ENCODE measurements at places on chromosomes 6 and 20.

DNA sequence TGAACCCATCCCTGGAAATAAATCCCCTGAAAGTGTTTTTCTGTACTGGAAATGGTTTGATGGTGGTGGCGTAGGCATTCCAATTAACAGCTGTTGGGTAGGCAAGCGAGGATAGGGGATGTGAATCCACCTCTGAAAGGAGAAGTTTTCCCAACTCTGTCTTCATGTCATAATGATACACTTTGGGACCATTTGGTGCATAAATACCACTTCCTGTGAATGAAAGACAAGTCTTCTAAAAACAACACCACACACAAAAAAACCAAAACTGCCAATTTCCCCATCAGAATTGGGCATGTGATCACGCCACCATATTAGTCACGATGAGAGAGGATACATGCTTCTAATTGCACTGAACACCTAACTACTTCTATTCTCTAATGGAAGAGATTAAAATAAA is 6.4 kb downstream of the VNN2 start:
- no peak for DNase-seq

DNA sequence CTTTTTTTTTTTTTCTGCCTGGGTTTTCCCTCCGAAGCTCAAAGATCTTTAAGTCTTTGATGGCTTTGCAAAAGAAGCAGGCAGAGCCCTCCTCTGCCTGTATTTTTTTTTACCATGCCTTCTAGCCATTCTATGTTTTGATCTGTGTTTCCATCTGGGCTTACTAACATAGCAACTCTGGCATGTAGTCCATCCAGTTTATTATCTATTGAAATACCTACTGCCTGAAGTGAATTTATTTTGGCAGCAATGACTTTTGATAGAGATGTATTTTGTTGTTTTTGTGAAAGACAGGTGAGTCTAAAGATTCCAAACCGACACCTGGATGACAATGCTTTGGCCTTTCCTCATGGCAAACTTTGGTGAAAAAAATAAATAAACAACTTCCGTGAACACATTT is 1157.7 kb upstream of the MAP3K7 start:
- DNase-seq: no peak

DNA sequence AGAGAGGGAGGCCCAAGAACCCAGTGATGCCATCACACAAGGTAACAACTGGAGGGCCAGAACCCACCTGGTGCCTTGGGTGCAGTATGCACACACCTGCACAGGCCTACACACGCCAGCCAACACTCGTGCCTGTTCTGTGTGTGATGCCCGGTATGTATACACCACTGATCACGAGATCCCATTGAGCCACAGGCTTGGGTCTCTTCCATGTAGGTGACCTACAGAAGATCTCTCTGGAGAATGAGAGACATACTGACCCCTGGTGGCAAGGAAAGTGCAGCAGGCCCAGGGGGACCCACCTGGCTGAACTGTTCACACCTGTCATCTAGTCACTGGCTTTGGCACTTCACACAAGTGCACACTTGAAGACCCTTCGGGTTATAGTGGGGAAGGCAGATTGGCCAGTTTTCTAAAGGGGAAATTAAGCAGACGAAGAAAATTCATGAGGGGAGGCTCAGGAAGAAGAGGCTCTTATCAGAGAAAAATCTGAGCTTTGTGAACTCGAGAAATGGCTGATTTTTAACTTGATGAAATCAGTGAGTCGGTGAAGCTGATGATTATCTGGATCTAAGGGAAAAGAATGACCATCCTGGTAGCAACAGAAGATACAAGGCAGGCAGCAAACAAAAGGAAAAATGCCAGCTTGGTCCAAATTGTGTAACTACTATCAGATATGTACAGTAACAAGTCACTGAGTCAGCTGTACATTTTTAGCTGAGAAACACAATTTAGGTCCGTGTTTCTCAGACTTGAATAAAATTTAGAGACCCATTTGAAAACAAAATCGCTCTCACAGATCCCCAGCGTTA is 69.1 kb upstream of the PBOV1 start:
- DNase-seq: peak; percentile 65

GRCh38 chr20:46433051-46433450 is 26.6 kb upstream of the ELMO2 start:
- DNase-seq: no peak

DNA sequence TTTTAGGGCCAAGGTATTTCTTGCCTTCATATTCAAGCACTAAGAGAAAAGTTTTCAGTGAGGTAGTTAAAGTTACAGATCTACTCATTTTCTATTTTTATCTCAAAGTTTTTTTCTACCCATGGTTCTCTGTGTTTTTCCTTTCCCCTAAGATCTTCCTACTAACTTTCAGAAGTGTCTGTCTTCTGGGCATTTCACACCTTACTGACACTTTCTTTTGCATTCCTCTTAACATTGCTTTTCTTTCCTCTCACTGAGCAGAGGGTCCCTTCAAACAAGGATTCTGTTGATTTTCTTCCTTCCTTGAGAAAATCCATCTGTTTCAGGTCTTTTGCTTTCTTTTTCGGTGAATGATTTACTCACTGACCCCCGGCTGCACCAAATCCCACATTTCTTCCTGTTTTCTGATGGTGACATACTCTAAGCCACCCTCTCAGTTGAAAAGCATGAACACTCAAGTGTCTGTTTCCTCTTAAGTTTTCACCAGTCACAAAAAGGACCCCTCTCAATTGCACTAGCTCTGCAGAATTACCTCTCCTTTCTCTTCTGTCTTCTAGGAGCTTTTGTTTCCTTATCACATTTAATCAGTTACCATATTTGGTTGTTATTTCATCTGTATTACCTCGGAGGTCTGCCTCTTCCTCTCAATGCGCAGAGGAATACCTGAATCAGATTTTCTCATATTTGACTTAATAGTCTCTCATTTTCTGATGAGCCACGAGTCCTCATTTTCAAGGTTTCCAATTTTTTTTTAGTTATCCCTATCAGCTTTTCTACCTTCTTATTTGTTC is 73.5 kb upstream of the RNF217 start:
- DNase-seq: no peak

DNA sequence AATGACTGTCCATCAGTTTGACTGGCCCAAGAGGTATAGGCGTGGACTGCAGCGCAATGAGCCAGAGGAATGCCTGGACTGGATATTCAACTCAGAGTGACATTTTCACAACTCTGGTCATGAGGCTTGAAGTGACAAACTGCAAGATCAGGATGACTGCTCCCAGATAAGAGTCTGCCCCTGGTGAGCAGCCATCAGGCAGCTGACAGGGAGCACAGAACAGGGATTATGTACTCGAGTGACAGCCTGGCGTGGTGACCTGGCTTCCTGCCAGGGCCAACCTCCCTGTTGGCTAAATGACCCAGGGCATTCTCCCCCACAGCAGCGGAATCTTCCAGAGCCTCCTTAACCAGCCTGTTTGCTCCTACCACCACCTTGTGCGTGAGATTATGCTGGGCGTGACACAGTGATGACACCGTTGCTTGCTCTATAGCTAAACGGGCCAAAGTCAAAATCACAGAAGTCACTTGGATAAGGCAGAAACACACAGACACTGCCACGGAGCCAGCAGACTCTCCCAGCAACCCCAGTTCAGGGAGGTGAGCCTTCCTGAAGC is 209.1 kb upstream of the JARID2 start:
- DNase-seq: peak; percentile 18

DNA sequence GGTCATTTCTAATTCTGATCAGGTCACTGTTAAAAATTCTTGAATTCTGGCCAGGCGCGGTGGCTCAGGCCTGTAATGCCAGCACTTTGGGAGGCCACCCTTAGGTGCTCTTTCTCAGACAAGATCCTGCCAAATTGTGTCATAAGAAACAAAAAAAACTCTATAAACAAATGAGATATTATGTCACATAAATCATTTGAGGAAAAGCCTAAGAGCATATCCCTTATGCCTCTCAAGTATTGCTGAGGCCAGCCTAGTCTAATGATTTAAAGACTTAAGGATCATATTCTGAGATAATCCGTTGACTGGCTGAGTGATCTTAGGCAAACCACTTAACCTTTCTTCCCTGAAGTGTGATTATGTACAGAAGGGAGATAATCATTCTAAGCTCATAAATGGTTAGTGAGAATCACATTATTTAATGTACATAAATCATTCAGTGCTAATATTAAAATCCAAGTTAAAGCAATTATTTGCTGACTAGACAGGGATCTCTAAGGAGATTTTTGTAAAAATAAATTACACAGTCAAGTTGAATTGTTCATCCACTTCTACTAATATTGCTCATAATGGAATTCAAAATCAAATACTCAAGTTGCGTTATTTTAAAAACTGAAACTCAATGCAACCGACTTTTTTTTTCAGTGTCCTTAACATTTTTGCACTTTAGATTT is 365.4 kb downstream of the PHF3 start:
- no peak for DNase-seq

DNA sequence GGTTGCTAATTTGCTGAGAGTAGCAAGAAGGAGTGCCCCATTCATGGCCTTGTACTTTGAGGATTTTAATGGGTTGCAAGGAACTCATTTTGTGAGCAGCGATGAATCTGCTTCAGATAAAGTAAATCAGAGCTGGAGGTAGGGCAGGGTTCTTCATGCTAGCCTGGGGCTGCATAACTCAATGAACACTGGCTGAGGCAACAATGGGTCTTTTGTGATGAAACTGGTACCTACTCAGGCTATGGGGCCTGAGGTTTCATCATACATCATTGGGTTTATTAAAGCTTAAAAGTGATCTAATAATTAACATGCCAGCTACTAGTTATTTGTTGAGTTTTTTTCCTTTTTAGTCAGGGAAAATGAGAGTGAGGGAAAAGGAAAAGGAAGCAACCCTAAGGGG is 106.9 kb downstream of the FAM50B start:
- no peak for DNase-seq

- peak; percentile 26 for DNase-seq
Observed at GRCh38 chr6:127190552-127190951, 72.1 kb downstream of the RSPO3 start.

Measured in NCI-H774 (cell line).